ENCODE measurements at places on chromosomes 3 and 15. TPM values are rescaled to one million over a fixed set of nuclear protein-coding genes. Genes with fewer than 3 reads are reported as not detected.

Gene AADACL2
- not detected for total RNA-seq

Gene GOLGA6A
- total RNA-seq, result not detected

Gene CCDC51
- total RNA-seq, result 18.2 TPM

Gene LYZL4
- total RNA-seq, result not detected

Gene CLRN1
- not detected for total RNA-seq

Gene CPNE9
- 0.30 TPM for total RNA-seq

Gene CRELD1
- 29.6 TPM for total RNA-seq

Gene NCEH1
- total RNA-seq, result 31.6 TPM

Gene GXYLT2
- 0.64 TPM for total RNA-seq

Gene GPR62
- 0.20 TPM for total RNA-seq

Gene SLC22A13
- total RNA-seq, result not detected

Gene SCN11A
- not detected for total RNA-seq

Gene LIPH
- not detected for total RNA-seq

Gene MYH15
- 0.15 TPM for total RNA-seq

Gene LMAN1L
- not detected for total RNA-seq

Gene FLNB
- total RNA-seq, result 440 TPM

Gene BFSP2
- total RNA-seq, result not detected

Gene GOLGA8J
- not detected for total RNA-seq

Gene CCR3
- not detected for total RNA-seq

Gene BMF
- 4.5 TPM for total RNA-seq

Gene FANCD2OS
- total RNA-seq, result not detected

Gene ZCWPW2
- total RNA-seq, result 0.47 TPM

Gene GUCA1C
- not detected for total RNA-seq

Gene SLC12A8
- total RNA-seq, result 0.74 TPM

Gene LSAMP
- total RNA-seq, result not detected

Gene GOLGA8A
- total RNA-seq, result 1.2 TPM
